ENCODE measurements at places on chromosomes 5 and 9.

DNA sequence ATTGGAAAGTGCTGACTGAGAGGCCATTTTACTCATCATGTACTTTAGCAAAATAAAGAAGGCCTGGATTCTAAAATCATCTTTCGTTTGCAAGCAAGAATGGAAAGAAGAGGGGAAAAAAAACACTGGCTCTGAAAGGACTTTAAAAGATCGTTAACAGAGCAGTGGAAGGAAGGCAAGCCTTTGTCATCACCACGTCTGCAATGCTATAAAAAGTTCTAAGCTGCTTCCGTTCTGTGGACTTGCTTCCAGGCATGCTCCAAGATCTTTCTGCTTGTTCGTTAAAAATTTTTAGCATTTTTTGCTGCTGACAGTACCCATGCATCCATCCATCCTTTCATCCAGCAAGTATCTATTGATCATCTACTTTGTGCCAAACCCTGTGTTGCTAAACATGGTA lies 226.5 kb downstream of the GABBR2 start:
- DNase-seq, result peak; percentile 86

GRCh38 chr5:143791848-143792731 lies 19.9 kb upstream of the HMHB1 start:
- peak; percentile 49 for DNase-seq

- no peak for DNase-seq
Observed at GRCh38 chr5:83871533-83872395, 151.1 kb upstream of the HAPLN1 start.

DNA sequence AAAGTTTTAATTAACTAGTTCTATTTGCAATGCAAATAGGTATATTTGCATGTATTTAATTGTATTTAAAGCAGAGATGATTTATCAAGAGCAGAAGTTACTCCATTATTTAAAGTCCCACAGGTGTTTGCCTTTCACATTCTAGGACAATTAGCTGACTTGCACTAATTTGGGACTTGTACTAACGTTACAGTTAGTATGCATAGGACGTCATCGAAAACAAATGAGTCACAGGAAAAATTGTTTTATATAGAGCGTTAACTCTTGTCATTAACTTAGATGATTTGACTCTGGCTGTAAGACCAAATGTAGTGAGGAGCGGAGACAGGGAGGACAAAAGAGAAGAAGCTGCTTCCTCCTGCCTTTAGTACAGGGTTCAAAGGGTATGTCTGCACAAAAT lies 126.1 kb upstream of the IFNE start:
- DNase-seq, result no peak

- DNase-seq, result no peak
Observed at GRCh38 chr5:116542619-116543018, 32.0 kb downstream of the SEMA6A start.

- DNase-seq, result peak; percentile 21
Observed at GRCh38 chr5:118956727-118957126, 31.6 kb downstream of the DTWD2 start.

GRCh38 chr5:14077501-14077900 lies 65.6 kb upstream of the TRIO start:
- DNase-seq, result no peak

DNA sequence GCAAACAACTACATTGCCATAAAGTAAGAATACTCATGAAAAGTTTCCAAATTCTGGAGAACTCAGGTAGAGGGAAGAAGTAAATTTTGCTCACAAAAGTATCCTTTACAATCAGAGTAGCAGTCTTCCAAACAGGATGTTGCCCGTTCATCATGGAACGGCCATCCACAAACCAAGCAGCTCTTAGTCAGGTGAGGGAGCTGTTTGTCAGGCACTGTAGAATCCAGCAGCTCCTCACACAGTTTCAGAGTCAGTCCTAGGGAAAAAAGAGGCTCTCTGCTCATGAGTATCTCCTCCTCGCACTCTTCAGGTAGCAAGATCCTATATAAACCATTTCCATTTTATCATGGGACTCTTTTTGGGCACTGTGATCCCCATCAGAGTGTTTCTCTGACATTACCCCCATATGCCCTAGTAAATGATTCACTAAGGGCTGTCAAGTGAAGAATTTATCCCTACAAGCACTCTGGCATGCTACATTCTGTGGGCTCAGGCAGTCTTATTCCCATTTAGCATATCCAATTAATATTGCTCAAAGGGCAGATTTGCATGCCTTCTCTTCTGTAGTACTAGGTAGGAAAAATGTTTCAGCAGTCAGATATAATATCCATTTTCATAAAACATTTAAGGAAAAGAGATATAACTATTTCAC lies 97.9 kb downstream of the WDR41 start:
- no peak for DNase-seq

- DNase-seq, result no peak
Observed at GRCh38 chr5:151913425-151913824, 11.2 kb downstream of the GLRA1 start.

DNA sequence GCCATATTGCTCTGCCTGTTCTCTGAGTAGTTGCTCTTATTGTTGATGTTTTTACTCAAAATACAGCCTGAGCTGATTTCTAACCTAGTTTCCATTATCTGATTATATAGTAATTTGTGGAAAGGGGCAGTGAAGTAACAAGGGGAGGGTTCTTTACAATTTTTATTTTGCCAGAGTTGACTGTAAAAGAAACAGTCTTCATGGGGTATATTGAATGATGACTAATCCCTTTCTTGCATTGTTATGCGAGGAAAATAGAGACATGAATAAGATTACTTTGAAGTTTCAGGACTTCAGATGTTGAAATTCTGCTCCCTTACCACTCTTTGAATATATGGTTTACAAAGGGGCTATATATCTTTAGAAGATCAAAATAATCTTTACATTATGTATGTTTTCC lies 9.1 kb upstream of the LRRC70 start:
- DNase-seq, result no peak

DNA sequence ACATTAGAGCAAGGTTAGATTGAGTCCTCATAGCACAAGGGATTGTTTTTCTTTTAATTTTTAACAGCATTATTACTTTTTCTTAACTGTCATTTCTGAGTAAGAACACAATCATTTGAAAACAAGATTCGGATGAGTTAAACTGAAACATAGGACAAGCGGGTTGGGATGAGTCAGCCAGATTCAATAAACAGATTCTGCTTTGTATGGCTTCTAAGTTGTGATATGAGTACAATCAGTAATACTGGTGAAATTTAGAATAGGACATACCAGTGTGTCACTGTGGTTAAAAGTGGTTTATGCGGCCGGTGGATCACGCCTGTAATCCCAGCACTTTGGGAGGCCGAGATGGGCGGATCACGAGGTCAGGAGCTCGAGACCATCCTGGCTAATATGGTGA lies 364.3 kb upstream of the CDH10 start:
- no peak for DNase-seq

DNA sequence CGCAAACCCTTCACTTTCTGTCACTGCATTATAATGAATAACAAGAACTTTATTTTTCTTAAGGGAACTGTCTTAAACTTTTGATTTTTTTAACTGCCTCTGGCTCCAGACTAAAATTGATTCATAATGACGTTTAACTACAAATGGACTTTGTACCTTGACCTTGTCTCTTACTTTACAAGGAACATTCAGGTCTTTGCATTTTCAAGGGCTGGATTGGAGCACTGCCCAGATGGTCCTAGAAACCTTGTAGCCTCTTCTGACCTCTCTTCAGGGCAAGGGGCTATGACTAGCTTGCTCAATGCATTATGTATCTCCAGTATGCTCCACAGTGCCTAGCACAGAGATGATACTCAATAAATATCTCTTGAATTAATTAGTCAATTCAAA lies 612.6 kb upstream of the CLINT1 start:
- no peak for DNase-seq

- DNase-seq, result no peak
Observed at GRCh38 chr9:13179257-13179656, 100.2 kb downstream of the MPDZ start.

GRCh38 chr5:121890297-121890858 lies 38.7 kb downstream of the FTMT start:
- DNase-seq, result no peak

- DNase-seq, result no peak
Observed at GRCh38 chr9:137829260-137829996, 48.2 kb upstream of the CACNA1B start.

Data from fibroblast of skin of right quadriceps (primary cell).